ENCODE measurements at places on chromosomes 4 and X.

- DNase-seq = no peak
Observed at GRCh38 chr4:145716200-145716599, 36.3 kb downstream of the C4orf51 start.

DNA sequence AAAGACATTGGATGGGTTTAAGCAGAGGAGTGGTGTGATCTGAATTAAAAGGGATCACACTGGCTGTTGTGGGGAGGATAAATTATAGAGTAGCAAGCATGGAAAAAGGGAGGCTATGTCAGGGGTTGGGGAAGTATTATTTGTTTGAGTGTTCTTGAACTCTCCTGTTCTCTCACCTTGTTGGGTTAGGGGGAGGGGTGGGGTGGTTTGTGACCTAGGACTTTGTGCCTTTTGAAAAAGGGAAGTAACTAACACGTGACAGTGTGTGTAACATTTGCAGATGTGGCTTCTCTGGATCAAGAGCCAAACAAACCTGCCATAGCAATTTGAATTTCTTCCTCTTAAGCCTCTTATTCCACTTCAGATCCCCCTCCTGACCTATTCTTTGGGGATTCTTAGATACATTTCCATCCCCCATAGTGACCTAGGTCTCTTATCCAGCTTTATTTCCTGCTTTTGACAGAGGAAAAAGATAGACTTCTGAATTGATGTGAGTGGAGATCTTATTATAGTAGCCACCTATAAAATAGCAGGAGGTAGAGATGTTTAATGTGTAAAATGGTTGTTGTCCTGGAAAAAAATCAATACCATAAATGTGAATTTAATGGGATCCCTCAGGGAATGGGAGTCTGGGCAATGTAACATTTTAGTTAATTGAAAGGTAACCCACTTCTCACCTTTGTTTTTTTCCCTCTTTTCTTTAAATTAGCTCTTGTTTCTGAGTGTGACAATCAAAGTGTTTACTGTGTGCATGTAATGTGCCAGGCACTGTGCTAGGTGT lies 120.4 kb downstream of the CT47B1 start:
- DNase-seq = no peak

GRCh38 chr4:168995537-168996295 lies 14.3 kb downstream of the CBR4 start:
- DNase-seq = no peak

GRCh38 chr4:181582595-181582994 lies 660.6 kb upstream of the TENM3 start:
- no peak for DNase-seq

DNA sequence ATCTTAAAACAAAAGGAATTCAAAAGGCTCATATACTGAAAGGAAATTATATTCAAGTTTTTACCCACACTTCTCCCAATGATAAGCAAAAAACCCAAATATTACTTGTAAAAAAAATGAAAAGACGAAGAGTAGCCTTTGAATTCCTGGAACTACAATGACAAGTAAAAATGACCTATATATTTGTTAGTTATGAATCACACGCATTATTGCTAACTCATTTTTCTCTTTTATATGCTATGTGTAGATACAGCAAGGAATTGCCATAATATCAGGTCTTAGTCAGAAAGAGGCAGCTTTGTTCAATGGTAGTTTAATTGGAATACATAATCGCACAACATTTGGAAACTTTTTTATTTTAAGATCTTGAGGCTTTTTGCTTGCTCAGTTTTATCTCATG lies 22.7 kb upstream of the ASB5 start:
- no peak for DNase-seq

- no peak for DNase-seq
Observed at GRCh38 chr4:38572793-38573192, 91.2 kb upstream of the KLF3 start.

DNA sequence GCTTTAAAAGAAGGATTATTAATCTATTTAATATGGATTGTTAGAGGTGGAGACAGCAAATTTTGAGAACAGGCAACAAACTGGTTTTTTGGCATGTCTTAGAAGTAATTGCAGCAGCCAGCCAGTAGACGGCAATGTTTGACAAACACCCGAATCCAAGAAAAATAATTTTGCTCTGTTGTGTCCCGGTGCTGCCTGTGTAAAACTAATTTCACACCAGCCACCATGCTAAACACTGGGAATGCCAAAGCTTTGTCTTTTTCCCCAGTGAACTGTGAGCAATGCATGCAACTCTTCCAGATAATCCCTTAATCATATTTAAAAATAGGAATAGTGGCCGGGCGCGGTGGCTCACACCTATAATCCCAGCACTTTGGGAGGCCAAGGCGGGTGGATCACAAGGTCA lies 25.9 kb downstream of the SMIM31 start:
- DNase-seq = no peak

- no peak for DNase-seq
Observed at GRCh38 chr4:82921795-82922194, 21.3 kb downstream of the THAP9 start.

- no peak for DNase-seq
Observed at GRCh38 chr4:39146211-39146610, 36.1 kb upstream of the WDR19 start.

DNA sequence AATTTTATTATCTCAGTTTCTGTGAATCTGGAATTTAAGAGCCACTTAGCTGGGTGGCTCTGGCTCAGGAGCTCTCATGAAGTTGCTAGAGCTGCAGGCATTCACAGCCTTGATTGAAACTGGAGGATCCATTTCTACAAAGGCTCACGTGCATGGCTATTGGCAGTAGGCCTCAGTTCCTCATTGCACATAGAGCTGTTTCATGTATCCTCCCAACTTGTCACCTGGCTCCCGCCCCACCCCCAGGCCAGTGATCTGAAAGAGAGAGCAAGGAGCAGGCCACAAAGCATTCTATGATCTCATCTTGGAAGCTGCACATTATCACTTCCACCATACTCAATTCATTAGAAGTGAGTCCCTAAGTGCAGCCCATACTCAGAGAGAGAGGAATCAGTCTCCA lies 18.5 kb upstream of the AP1AR start:
- DNase-seq = no peak

- DNase-seq = no peak
Observed at GRCh38 chrX:19807414-19807813, 80.0 kb downstream of the SH3KBP1 start.

GRCh38 chr4:26058537-26058936 lies 144.5 kb downstream of the SMIM20 start:
- DNase-seq = no peak

DNA sequence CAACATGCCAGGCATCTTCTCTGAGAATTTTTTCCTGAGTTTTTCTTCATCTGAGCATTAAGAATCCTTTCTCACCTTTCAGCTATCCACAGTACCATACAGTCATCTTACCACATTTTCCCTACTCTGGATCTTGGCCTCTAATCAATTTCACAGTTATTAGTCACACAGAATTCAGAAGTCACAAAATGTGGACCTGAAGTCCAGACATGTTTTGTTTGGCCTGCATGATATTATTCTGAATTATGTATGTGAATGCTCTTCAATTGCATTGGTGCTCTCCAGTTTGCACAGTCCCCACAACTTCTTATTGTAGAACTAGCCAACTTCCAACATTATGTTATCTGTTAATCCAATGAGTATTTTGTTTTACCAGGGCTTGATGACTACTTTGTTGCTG lies 102.3 kb upstream of the GRIA3 start:
- DNase-seq = no peak

GRCh38 chr4:78659665-78660064 lies 108.1 kb downstream of the ANXA3 start:
- DNase-seq = no peak

- no peak for DNase-seq
Observed at GRCh38 chr4:111399623-111400022, 745.6 kb upstream of the FAM241A start.

DNA sequence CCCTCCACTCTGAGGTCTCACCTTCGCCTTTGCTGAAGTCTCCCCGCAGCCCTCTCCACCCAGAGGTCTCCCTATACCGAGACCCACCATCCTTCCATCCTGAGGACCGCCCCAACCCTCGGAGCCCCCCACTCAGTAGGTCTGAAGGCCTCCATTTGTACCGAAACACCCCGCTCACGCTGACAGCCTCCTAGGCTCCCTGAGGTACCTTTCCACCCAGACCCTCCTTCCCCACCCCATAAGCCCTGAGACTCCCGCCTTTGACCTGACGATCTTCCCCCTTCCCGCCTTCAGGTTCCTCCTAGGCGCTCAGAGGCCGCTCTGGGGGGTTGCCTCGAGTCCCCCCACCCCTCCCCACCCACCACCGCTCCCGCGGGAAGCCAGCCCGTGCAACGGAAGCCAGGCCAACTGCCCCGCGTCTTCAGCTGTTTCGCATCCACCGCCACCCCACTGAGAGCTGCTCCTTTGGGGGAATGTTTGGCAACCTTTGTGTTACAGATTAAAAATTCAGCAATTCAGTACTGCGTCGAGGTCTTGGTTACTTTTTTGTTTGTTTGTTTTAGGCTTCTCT lies 5.0 kb downstream of the SOD3 start:
- no peak for DNase-seq

GRCh38 chr4:160353548-160353947 lies 1250.7 kb downstream of the RAPGEF2 start:
- DNase-seq = no peak

GRCh38 chrX:148612431-148612830 lies 112.0 kb downstream of the AFF2 start:
- DNase-seq = no peak

- no peak for DNase-seq
Observed at GRCh38 chrX:135984791-135985156, 461 bp upstream of the SLC9A6 start.

DNA sequence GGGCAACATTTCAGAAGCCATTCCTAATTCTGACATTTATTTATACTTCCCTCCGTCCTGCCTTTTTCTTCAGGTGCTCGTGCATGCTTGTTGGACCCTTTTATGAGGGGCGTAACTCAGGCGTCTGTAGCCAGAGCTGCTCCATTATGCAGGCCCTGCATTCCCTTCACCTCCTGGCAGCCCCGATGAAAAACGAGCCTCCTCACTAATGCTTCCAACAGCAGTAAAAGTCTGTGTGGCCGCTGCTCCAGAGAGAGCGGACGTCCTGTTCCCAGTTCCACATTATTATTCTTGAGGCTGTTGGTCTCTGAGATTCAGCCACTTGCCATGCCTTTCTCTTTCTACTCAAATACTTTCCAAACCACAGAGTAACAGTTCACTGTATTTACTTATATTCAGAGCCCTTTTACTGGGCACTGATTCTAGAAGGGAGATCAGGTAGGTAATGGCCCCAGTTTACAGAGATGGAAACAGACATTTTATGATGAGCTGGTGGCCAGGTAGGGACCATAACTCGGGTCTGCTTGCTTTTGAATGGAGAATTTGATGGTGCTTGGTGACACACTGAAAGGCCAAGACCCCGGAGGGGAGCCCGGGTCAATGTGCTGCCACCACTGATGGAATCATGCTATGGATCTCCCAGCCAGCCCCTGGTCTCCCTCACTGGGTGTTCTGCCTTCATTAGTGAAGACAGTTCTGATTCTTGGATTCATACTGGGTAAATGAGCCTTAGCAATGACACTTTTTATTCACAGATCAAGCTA lies 101.0 kb downstream of the GATB start:
- no peak for DNase-seq

DNA sequence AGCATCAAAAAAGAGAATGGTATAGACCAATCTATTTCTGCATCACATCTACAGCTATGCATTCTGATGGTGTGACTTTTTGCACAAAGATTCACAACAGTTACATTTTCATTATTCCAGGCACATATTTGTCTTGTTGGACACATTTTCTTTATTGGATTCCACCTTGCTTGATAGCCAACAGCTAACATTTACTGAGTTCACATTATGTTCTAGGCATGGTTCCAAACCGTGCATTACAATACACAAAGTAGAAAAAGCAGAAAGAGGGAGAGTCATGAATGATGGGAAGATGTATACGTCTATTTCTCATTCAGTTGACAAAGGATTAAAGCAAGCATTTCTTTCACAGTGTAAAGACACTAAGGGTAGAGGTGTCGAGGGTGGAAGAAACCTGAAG lies 22.9 kb upstream of the CLGN start:
- no peak for DNase-seq

DNA sequence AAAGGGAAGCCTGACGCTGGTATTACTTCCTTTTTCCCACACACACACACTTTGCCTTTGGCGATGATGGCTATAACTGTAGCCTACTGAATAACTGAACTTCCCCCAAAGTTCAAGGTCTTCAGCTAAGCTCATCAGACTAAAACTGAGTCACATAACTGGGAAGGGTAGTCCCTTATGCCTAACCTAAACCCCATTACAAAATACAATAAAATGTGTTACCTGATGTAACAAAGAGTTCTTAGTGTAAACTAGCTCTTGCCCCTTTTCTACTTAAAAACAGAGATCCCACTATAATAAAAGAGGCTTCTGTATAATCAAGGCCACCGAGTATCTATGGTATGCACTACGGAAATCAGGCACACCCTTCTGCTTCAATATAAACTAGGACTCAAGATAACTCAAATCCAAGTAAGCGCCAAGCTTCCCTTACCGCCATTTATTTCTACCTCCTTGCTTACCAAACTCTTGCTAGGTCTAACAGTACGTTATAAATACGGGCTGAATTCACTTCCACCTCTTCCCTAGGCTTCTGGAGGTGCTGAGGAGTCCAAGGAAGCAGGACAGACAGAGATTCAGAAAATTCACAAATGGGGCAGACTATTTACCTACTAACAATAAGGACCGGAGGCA lies 2.4 kb downstream of the OTUD4 start:
- DNase-seq = no peak

DNA sequence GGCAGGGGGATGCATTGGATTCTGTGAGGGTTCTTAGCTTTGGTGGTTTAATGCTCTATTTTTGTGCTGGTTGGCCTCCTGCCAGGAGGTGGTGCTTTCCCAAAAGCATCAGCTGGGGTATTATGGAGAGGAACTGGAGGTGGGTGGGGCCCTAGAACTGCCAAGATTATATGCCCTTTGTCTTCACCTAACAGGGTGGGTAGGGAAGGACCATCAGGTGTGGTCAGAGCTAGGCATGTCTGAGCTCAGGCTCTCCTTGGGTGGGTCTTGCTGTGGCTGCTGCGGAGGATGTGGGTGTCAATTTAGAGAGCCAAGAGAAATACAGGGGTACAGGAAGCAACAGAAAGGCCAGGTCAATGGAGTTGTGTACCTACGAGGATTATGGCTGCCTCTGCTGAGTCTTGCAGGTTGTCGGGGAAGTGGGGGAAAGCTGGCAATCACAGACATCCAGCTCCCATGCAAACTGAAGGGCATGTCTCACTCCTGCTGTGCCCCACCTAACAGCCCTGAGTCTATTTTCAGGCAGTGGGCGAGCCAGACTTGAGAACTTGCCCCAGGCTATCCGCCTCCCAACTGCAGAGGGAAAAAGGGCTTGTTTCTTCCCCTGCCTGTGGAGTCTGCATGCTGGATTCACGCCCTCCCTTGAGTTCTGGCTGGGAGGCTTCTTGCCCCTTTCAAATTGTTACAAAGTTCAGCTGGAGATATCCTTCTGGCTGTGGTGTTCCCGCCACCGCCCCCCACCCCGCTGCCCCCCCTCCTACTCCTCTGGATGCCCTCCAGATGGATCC lies 212.0 kb downstream of the COMMD8 start:
- DNase-seq = no peak

Data from stimulated activated CD8-positive, alpha-beta memory T cell treated with anti-CD3 and anti-CD28 coated beads, Interleukin-4, amount 100 ng/mL, for 1 hour (primary cell).